ENCODE measurements at places on chromosomes 12 and 14.

- DNase-seq = no peak
Observed at GRCh38 chr14:60713513-60713912, 10.6 kb downstream of the SIX4 start.

DNA sequence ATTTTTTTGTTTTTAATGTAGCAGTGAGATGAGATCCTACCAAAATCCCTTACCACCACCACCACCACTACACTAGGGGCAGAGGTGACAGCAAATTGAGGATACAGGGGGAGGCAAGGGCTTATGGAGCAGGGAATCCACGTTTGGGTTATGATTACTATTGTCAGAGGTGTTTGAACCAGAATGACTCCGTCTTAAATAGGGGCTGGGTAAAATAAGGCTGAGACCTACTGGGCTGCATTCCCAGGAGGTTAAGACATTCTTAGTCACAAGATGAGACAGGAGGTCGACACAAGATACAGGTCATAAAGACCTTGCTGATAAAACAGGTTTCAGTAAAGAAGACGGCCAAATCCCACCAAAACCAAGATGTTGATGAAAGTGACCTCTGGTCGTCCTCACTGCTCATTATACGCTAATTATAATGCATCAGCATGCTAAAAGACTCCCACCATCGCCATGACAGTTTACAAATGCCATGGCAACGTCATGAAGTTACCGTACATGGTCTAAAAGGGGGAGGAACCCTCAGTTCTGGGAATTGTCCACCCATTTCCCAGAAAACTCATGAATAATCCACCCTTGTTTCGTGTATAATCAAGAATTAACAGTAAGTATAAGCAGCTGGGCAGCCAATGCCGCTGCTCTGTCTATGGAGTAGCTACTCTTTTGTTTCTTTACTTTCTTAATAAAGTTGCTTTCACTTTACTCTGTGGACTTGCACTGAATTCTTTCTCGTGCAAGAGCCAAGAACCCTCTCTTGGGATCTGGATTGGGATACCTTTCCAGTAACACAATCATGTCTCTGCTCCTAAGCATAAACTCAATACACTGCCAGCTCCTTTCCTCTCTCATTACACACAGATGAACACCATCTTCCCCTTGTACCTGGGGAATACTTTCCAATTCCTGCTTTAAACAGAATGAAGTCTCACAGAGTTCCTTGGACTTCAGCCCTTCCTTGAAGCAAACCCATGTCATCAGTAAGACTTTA, 16.7 kb upstream of the CRY1 start:
- no peak for DNase-seq

GRCh38 chr12:16076557-16076956, 165.4 kb downstream of the DERA start:
- DNase-seq = no peak

GRCh38 chr12:56377310-56377988, 14.8 kb upstream of the APOF start:
- no peak for DNase-seq

GRCh38 chr14:24679248-24679961, 45.4 kb upstream of the GZMB start:
- no peak for DNase-seq

DNA sequence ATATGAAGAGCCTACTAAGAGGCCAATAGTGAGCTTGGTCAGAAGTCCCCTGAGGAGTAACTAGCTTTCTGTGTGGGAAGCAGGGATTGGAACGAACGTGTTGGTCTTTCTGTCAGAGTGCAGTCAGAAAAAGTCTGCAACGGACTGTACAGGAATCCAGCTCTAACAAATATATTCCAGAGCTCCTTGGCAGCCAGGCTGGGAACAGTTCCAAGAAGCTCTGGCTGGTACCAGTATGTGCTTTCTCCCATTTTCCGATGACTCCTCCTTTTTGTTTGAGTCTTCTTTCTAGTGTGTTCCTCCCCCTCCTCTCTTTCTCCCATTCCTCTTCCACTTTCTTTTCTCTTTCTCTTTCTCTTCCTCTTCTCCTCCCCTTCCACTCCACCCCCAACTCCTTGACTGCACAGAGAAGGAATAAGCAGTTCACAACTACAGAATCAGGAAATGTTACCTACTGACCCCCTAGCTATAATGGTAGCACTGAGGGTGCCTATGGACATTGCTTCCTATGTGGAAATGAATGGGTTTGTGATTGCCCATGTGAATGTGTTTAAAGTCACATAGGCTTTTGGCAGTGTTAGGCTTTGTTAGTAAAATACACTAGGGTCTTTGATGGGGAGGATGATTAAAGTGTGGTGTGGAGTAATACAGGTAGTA, 59.9 kb downstream of the TTLL5 start:
- DNase-seq = no peak

- no peak for DNase-seq
Observed at GRCh38 chr12:3061059-3061458, 16.1 kb upstream of the TSPAN9 start.

DNA sequence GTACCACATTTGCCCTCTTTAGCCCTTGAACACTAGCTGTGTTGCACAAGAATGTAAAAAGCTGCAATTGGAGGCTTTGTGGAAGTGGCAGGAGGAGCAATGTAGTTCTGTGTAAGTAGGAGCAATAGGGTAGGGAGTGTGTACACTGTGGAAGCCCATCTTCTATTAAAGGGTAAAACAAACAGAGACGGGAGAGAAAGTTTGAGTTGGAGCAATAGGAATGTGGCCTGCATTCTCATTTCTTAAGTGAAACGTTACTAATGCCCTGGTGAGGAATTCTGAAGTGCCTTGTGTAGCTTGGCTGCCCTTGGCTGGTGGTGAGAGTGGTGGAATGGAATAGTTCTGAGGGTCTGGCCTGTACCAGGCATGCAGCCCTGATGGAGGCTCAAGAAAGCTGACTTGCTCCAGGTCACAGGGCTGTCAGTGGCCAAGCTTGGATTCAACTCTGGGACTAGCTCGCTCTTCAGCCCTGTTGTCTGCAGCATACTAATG, 38.8 kb upstream of the ATP23 start:
- DNase-seq = no peak

GRCh38 chr14:64709126-64709525, 4.9 kb downstream of the PLEKHG3 start:
- no peak for DNase-seq

GRCh38 chr12:71589478-71589881, 74.2 kb downstream of the ZFC3H1 start:
- no peak for DNase-seq

GRCh38 chr12:125528281-125528680, 463.0 kb downstream of the AACS start:
- DNase-seq = no peak

- no peak for DNase-seq
Observed at GRCh38 chr12:121107681-121108080, 25.0 kb upstream of the P2RX7 start.

GRCh38 chr12:131529196-131530040, 181.5 kb upstream of the SFSWAP start:
- DNase-seq = no peak

DNA sequence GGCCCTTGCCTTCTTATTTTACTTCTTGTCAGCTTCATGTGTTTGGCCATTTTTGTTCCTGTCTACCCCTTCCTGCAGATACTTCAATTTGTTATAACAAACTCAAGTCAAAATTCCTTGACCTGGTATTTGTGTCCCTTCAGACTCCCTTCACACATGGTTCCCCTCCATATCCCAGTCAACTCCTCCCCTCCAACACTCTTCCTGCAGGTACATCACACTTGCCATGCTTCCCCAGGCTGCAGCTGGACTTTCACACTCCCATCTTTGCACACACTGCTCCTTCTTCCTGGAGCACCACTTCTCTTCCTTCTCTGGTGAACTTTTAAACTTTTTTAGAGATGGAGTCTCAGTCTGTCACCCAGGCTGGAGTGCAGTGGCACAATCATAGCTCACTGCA, 18.9 kb upstream of the FIGNL2 start:
- DNase-seq = no peak

DNA sequence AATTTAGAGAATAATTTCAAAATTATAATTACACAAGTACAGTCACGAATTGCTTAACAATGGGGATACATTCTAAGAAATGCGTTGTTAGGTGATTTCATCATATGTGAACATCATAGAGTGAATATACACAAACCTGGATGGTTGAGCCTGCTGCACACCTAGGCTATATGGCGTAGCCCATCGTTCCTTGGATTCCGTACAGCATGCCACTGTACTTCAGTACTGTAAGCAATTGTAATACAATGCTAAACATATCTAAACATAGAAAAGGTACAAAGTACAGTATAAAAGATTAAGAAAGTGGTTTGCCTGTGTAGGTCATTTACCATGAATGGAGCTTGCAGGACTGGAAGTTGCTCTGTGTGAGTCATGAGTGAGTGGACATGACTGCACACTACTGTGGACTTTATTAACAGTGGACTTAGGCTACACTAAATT, 286.2 kb downstream of the CACNA1C start:
- no peak for DNase-seq

- DNase-seq = no peak
Observed at GRCh38 chr14:77681196-77682157, 26.3 kb downstream of the ALKBH1 start.

DNA sequence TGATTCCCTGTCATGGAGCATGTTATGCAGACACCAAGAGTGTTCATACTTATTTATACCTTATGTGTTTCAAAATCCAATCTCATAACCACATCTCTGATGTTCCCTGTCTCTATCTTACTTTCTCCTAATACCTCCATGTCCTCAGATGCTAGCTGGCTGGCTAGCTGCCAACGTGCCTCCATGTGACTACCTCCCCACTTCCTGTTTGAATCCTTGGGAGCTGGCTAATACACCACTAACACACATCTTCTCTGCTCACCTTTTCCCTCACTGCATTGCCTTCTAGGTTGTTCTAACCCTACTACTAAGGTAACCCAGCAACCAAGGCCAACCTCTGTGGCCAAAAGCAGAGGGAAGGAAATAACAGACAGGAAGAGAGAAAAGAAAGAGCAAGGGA, 27.3 kb downstream of the TTC5 start:
- DNase-seq = no peak

DNA sequence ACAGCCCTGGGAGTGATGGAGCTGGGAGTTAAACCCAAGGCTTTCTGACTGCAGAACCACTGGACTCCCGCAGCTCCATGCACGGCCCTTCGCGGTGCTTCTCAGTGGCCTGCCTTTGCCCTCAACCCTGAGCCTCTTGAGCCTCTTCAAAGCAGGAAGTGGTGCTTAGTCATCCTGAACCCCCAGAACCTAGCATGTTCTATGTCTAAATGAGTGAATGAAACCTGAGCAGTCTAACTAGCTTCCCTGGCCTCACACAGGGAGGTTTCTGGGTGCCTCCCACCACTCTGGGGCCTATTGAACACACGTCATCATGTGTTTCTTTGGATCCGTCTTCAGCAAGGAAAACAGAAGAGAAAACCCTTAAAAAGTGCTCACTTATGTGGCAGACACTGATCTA, 117.9 kb upstream of the SFSWAP start:
- no peak for DNase-seq

GRCh38 chr12:104602896-104603295, 146.1 kb downstream of the CHST11 start:
- DNase-seq = no peak

GRCh38 chr14:102610968-102611811, 18.7 kb downstream of the RCOR1 start:
- DNase-seq = no peak

DNA sequence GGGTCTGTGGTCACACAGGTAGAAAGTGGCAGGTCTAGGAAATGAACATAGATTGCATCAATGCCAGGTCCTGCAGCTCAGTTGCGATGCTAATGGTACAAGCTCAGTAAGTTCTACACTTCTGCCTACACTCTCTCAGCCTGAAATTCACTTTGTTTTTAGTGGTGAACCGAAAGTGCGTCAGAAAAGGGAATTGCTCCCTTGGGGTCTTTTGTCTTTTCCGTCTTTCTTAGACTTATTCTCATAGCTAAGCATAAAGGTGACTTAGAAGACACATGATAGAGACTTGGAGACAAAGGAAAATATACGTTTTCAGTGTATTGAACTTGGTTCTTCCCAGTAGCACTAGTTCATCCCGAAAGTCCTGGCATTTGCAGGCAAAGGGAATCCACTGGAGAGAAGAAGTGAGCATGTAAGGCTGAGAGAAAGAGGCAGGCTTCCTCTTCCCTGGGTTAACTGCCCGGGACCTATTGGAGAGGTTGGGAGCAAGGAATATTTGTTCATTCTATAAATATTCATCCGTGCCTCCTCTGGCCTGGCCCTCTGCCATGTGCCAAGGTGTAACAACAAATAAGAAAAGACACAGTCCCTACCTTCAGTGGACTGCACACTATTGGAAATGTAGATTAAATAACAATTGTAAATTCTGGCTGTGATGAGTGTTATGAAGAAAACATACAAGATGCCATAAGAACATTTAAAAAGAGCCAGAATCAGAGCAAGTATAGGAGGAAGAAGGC, 785.8 kb downstream of the MED13L start:
- DNase-seq = no peak

All from stimulated activated CD4-positive, alpha-beta T cell treated with anti-CD3 and anti-CD28 coated beads, Interleukin-12 subunit alpha, Interleukin-12 subunit beta, amount 100 ng/mL, for 48 hours (primary cell).